ENCODE measurements at places on chromosomes 6 and 20. TPM values are rescaled to one million over a fixed set of nuclear protein-coding genes. Genes with fewer than 3 reads are reported as not detected.

Gene HSP90AB1
- total RNA-seq: 396 TPM

- peak; percentile 25 for DNase-seq
These were observed 22.0 kb downstream of the ZNF341 start for GRCh38 chr20:33753763-33754162.

- DNase-seq: no peak
These were observed 65.5 kb downstream of the ARID1B start for GRCh38 chr6:156842598-156843250.

DNA sequence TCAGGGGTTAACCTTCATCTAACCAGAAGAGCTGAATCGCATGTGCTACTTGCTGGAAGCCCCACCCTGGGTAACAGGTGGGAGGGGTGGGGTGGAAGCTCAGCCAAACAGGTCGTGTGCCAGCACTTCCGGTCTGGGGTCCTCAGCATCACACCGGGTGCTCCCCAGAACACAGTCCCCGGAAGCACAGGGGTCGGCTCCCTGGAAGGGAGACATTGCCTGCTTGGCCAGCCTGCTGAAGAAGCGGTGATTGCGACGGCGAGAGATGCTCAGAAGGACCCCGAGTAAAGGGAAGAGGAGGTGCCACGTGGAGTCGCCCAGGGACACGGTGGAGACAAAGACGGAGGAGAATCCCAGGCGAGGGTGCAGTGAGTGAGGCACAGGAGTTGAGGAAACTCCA lies 36.5 kb downstream of the MYT1 start:
- DNase-seq: no peak

- DNase-seq: no peak
These were observed 190.2 kb downstream of the EDN1 start for GRCh38 chr6:12480379-12480778.

Gene ATP5F1E
- 17.1 TPM for total RNA-seq

- DNase-seq: peak; percentile 83
These were observed 329.3 kb downstream of the NRN1 start for GRCh38 chr6:5677219-5678000.

Gene BPI
- total RNA-seq: not detected

DNA sequence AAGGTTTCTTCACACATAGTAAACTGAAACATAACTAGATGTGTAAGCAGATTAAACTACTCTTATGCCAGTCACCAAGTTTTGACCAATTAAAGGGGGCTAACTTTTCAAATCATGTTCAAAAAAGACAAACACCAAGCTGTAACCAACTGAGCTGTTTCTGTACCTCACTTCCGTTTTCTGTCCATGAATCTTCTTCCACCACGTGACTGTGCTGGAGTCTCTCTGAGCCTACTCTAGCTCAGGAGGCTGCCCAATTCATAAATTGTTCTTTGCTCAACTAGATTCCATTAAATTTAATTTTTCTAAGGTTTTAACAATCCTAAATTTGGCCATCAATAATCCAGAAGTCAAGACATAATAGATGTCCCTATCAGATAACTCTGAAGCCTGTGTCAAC lies 229.4 kb downstream of the FNDC1 start:
- no peak for DNase-seq

DNA sequence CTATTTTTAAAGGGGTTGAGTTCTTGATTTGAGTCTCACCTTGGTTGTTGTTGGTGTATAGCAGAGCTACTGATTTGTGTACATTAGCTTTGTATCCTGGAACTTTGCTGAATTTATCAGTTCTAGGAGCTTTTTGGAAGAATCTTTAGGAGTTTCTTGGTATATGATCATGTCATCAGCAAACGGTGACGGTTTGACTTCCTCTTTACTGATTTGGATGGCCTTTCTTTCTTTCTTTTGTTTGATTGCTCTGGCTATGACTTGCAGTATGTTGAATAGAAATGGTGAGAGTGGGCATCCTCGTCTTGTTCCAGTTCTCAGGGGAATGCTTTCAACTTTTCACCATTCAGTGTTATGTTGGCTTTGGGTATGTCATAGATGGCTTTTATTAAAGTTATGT lies 64.0 kb downstream of the CDYL start:
- no peak for DNase-seq

DNA sequence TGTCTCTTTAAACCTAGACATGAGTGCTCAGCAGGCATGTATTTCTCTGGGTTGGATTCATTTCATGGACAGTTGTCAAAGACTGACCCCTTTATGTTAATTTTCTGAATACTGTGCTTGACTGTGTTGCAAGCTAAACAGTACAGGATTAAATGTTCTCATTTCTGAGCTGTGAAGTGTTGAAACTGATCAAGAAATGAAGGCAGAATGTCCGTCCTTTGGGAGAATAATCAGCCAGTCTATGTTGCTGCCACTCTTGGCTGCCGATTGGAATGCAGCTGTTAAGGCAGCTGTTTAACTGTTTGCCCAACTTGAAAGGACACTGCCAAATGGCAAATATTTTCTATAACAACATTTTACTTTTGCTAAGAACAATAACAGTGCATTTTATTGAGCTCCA lies 87.3 kb downstream of the CEP57L1 start:
- DNase-seq: no peak

- no peak for DNase-seq
These were observed 154.6 kb downstream of the SASH1 start for GRCh38 chr6:148497257-148497656.

GRCh38 chr6:85680388-85680787 lies 37.7 kb upstream of the SYNCRIP start:
- DNase-seq: no peak

GRCh38 chr20:52251136-52251700 lies 59.6 kb upstream of the ZFP64 start:
- DNase-seq: no peak

DNA sequence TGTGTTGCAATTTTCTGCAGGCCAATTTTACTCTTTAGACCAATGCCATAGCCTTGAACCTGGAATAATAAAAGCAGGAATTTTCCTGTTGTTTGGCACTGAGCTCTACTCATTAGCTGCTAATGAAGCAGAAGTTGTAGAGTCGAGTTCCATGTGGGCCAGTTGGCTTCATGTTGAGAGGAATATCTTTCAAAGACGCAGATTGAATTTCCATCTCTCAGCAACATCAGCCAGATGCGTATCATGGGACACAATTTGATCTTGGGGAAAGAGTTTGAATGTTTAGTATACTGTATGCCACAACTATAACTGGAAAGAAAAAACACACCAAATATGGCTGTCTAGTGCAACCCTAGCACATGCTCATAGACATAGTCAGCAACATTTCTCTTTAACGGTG lies 259.6 kb downstream of the BCKDHB start:
- DNase-seq: no peak

GRCh38 chr20:38590676-38591473 lies 9.9 kb downstream of the ADIG start:
- no peak for DNase-seq

DNA sequence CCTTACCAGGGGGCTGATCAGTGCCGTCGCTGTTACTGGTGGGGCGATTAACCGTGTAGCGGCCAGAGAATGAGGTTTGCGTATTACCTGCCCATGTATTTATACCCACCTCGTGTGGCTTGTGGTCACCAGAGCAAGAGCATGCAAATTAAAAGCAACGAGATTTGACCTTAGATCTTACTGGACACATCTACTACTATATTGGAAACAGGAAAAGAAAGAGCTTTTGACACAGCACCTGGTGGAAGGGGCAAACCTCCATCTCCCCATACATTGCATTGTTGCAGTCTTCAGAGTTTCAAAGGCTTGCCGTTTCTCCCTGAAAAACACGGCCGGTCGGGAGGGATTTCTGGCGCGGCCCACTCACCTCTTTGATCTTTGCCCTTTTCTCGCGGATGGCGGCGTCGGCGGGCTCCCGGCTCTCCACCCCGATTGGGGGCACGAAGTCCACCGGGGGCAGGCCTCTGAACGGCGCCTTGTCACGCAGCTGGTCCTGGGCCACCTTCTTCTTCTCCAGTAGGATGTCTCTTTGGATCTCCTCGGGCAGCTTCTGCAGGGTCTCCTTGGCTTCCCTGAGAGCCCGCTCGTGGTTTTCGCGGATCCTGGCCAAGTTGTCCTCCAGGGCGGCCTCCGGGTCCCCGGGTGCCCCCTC lies 1.3 kb downstream of the MAN1A1 start:
- no peak for DNase-seq
